ENCODE measurements at places on chromosomes 1 and 21. TPM values are rescaled to one million over a fixed set of nuclear protein-coding genes. Genes with fewer than 3 reads are reported as not detected.

The IVL gene
- polyA plus RNA-seq = not detected

DNA sequence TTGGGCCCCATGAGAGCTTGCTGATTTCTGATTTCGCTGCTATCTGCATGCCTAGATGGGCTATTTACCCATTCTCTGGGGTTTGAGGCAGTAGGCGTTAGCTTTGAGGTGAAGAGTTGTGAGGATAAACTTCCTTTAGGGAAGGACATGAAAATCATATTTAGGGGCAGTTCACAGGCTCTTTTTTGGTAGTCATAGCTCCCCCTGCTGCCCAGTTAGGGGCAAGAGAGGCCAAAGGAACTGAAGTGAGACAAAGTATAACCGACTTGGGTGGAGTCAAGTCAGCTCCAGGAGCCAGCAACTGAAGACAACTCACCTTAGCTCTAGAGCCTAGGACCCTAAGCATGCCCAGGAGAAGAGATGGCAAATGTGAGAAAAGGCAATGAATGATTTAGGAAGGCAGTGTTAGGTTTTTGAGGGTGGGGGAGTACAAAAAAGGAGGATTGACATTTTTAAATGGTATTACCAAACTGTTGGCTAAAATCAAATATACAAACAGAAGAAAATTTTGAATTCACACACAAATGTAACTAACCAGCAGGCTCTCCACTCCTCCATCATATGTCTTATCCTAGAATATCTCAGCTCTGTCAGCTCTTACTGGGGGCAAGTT lies 625.2 kb downstream of the LMO4 start:
- H3K4me1 ChIP-seq = no peaks in the 10 kb centered on the region
- no peaks in the 10 kb centered on the region for H3K27me3 ChIP-seq
- no peaks in the 10 kb centered on the region for H3K36me3 ChIP-seq

- no peak overlapping the region for H3K4me3 ChIP-seq
- no peak for DNase-seq
- peaks cover 52% of the 10 kb centered on the region for H3K36me3 ChIP-seq
- H3K27ac ChIP-seq = no peak overlapping the region
- no peaks in the 10 kb centered on the region for H3K4me1 ChIP-seq
These were observed 20.7 kb downstream of the ZNF695 start for GRCh38 chr1:246987083-246987690.

GRCh38 chr1:40404670-40405462 lies 31.3 kb downstream of the SMAP2 start:
- H3K4me1 ChIP-seq = peaks cover 39% of the 10 kb centered on the region
- no peak overlapping the region for H3K4me3 ChIP-seq
- peak; percentile 63 for DNase-seq
- peaks cover 50% of the 10 kb centered on the region for H3K36me3 ChIP-seq

- peaks cover 7% of the 10 kb centered on the region for H3K27me3 ChIP-seq
- H3K36me3 ChIP-seq = no peaks in the 10 kb centered on the region
- peak overlapping the region; percentile 46 for H3K4me3 ChIP-seq
- H3K27ac ChIP-seq = no peak overlapping the region
These were observed 749 bp downstream of the PCBP3 start for GRCh38 chr21:45644041-45644906.

DNA sequence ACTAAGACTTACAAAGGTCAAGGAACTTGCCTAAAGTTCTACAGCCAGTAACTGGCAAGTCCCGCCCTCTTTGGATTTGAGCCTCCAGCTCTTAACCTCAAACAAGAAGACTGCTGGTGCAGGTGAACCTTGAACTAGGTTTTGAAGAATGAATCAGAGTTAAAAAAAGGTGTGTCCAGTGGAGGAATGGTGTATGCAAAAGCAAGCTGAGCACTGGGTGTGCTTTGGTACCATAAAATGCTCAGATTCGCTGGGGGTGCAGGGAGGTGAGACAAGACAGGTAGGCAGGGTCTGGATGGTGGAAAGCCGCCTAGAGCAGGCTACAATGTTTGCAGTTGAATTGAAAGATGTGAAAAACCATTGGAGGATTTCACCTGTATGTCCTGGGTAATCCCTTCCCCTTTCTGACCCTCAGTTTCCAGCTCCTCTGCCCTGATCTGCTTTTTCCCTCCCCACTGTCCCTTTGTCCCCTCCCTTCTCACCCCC lies 39.8 kb downstream of the FOXD2 start:
- H3K4me3 ChIP-seq = no peak overlapping the region
- no peak overlapping the region for H3K27ac ChIP-seq
- no peak for DNase-seq
- no peaks in the 10 kb centered on the region for H3K4me1 ChIP-seq

GRCh38 chr1:90048043-90048442 lies 53.1 kb downstream of the ZNF326 start:
- no peak overlapping the region for H3K4me3 ChIP-seq
- no peak overlapping the region for H3K27ac ChIP-seq
- no peak for DNase-seq
- H3K27me3 ChIP-seq = no peaks in the 10 kb centered on the region
- no peaks in the 10 kb centered on the region for H3K4me1 ChIP-seq
- no peaks in the 10 kb centered on the region for H3K36me3 ChIP-seq

The TSACC gene
- polyA plus RNA-seq = not detected

DNA sequence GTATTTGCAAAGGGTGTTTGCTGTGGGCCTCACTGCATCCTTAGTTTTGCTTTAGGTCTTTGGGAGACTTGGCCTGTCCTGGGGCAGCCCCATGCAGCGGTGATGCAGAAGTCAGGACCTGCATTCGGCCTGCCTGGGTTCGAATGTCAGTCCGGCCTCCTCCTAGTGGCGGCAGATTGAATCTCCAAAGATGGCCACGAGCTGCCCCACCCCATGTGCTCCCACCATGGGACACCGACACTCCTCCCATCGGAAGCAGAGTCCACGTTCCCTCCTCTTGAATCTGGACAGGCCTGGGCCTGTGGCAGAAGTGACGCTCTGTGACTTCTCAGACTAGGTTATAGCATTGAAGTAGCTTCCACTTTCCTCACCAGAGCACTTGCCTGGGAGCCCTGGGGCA lies 16.3 kb upstream of the NPPB start:
- DNase-seq = no peak
- no peak overlapping the region for H3K4me3 ChIP-seq
- H3K27ac ChIP-seq = no peak overlapping the region

The ADAMTS1 gene
- not detected for polyA plus RNA-seq

DNA sequence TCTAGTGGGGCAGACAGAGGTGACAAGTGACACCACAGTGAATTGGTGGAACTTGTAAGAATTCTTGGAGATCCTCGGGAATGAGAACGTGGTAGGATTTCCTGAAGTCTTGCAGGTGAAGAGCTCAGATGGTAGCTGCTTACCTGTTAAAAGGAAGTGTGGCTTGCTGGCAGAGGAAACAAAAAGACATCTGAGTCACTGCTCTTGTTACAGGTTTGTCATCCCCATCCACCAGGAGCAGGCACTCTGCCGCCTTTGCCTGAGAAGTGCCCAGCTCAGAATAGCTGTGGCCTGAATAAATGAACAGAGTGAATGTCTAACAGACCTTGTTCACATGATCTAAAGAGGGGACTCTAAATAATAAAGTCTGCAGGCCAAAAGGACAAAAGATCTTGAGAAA lies 12.3 kb upstream of the ZSCAN20 start:
- peaks cover 57% of the 10 kb centered on the region for H3K4me1 ChIP-seq
- H3K4me3 ChIP-seq = no peak overlapping the region
- peak overlapping the region; percentile 63 for H3K27ac ChIP-seq
- H3K27me3 ChIP-seq = no peaks in the 10 kb centered on the region

The FAM72A gene
- 3.9 TPM for polyA plus RNA-seq

DNA sequence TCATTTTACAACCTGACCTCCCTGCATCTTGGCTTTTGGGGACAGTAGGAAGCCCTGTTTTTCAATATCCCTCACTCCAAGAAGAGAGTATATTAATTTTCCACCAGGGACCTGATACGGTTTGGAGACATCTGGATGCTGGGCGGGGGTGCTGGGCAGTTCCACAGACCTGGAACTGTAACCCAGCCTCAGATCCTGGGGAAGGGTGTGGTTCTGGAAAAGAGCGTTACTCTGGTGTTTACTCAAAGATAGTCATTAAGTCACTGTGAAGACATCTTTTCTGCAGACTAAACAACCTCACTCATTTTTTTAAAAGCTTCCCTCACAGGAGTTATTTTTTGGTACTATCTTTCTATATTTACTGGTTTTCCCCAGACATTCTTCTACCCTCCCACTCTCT lies 189.8 kb downstream of the CLIC6 start:
- no peak overlapping the region for H3K27ac ChIP-seq
- H3K4me3 ChIP-seq = no peak overlapping the region
- H3K4me1 ChIP-seq = no peaks in the 10 kb centered on the region
- peaks cover 79% of the 10 kb centered on the region for H3K36me3 ChIP-seq
- H3K27me3 ChIP-seq = no peaks in the 10 kb centered on the region

The CD247 gene
- polyA plus RNA-seq = 0.29 TPM

DNA sequence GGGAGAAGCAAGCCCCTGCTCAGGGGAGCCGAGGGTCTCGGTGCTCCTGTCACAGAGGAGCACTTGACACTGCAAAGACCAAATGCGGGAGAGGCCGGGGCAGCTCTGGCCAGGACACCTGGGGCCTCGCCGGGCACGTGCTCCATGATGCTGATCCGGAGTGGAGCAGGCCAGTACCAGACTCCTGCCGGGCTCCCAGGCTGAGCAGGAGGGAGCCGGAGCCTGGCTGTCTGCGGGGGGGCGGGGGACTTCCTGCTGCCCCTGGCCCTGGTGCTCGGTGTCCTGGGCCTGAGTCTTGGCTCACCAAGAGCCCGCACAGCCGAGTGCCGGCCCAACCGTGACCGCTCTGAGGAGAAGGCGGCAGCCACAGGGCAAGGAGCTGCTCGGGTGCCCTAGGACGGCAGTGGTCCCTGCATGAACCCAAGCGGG lies 38.5 kb upstream of the TMEM52 start:
- no peak for DNase-seq
- H3K27ac ChIP-seq = no peak overlapping the region
- peaks cover 3% of the 10 kb centered on the region for H3K27me3 ChIP-seq
- peaks cover 8% of the 10 kb centered on the region for H3K4me1 ChIP-seq
- no peak overlapping the region for H3K4me3 ChIP-seq

DNA sequence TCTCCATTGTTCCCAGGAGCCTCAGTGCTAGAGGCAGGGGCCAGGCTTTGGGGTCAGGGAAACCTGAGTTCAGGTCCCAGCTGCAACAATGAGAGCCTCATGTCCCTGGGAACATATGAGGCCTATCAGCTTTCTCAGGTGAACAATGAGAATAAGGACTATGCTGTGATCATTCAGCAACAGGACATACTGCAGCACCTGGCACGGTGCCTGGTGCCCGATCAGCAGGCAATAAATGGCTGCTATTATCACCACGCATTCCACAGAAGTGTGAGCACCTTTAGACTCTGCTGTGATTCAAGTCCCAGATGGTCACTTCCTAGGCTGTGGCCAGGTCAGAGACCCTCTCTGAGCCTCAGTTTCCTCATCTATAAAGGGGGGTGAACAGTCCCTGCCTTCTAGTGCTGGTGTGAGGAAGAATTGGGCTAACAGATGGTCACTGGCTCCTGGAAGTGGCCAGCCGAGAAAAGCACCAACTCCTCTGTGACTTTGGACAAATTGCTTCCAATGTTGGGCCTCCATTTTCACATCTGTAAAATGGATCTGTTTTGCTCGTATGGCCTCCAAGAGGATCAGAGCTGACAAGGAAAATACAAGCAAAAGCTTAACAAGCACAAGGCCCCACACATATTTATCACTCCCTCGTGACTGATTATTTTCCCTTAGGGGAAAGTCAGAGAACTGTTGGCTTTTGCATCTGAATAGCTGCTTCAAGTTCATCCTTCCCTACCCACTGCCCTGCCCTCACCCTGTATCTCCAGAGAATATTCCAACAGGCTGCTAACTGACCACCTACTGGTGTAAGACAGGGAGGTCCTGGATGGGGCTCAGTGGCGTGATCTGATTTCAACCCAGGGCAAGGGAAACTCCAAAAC lies 1.1 kb downstream of the SLC5A9 start:
- H3K4me1 ChIP-seq = peaks cover 30% of the 10 kb centered on the region
- H3K36me3 ChIP-seq = no peaks in the 10 kb centered on the region
- no peak overlapping the region for H3K27ac ChIP-seq
- no peak for DNase-seq
- no peaks in the 10 kb centered on the region for H3K27me3 ChIP-seq

The SLAMF8 gene
- polyA plus RNA-seq = 5.7 TPM

All from CD14-positive monocyte (primary cell).